Progenitor cell of endocrine pancreas (in vitro differentiated cells): ENCODE measurements at places on chromosomes 1 and 21.

DNA sequence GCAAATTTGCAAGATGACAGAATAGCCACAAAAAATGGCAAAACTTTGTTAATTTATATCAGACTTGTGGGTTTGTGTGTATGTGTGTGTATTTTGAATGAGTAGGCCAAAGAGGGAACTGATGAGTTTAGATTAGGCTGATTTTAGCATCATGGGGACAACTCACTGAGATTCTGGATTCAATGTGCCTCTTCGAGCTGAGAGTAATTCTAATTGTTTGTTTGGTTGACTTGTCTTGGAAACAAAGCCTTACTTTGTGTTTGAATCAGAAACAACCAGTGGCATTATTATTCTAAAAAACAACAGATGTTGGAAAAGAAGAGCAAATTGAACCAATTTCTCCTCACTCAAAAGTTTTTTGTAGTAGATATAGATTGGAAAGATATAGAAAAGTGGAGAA, 40.5 kb upstream of the C21orf91 start:
- DNase-seq = no peak

GRCh38 chr21:21730512-21730911, 732.3 kb downstream of the NCAM2 start:
- DNase-seq = no peak

GRCh38 chr1:173294843-173295242, 87.7 kb upstream of the TNFSF4 start:
- DNase-seq = no peak

GRCh38 chr1:111145542-111145941, 5.5 kb downstream of the CEPT1 start:
- DNase-seq = no peak

GRCh38 chr1:997993-998744, 1.7 kb downstream of the HES4 start:
- DNase-seq = peak; percentile 44

DNA sequence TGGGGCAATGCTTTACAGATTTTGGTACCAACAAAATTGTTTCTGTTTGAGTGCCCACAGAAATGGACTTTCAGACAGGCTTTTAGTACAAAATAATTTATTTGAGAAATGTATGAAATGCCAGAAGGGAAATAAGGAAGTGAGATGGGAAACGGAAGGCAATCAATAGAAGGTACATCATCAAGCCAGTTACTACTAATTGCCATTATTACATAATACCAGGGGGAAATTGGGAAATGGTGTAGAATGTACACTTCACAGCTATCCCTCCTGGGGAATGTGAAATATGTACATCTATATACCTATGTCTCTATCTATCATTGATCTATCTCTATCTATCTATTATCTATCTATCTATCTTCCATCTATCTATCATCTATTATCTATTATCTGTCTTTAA, 264.6 kb upstream of the B3GALT2 start:
- no peak for DNase-seq

DNA sequence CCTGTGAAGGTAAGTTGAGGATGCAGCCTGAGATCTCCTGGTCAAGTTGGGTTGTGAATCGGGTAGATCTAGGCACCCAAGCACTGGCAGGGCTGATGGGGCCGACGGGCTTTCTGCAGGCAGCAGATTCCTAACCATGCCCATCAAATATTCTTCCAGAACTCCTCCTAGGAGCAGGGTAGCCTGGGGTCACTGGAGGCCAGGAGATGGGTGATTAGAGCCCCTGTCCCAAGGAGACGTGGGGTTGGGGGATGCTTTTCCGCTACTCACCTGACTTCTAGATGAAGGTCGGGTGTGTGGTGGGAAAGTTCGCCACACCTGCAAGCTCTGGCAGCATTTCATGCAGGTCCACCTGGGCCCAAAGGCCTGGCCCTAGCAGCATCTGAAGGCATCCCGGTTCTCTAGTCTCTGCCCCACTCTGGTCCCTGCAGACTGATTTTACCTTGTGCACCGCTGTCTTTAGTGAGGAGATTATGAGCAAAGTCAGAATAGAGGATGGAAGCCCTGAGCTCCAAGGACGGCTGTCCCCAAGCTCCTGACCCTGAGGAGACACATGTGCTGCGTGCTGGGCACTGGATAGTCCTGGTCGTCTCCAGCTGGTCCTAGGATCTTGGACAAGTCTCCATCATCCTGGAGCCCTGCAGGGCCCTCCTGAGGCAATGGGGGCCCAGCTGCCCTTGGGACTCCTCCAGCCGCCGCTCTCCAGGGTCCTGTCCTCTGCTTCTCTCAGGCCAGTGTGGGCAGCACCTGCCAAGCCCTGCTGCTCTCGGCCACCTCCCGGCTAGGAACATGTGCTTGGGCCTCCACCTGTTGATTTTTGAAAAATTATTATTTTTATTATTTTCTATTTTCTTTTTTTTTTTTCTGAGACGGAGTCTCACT, 21.8 kb upstream of the C2CD2 start:
- DNase-seq = no peak

DNA sequence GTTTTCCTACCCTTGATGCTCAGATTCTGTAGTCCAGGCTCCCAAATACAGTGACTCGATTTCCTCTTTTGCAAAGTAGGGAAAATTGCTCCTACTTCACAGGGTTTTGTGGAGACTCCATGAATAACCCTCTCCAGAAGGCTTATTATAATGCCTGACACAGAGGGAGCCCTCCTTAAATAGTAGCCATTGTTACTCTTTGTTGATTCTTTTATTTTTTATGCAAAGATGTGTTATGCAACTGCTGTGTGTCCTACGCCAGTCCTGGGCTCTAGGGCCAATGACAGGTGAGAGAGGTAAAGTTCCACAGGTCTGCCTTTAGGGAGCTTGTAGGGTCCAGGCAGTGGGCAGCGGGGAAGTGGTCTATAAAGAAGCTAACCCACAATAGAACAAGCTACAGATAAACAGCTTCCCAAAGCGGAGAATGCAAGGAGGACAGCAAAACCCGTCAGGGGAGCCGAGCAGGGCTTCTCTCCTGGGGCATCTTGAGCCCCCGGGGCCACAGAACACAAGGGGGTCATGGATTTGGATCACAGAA, 1.5 kb downstream of the AADACL3 start:
- DNase-seq = no peak

DNA sequence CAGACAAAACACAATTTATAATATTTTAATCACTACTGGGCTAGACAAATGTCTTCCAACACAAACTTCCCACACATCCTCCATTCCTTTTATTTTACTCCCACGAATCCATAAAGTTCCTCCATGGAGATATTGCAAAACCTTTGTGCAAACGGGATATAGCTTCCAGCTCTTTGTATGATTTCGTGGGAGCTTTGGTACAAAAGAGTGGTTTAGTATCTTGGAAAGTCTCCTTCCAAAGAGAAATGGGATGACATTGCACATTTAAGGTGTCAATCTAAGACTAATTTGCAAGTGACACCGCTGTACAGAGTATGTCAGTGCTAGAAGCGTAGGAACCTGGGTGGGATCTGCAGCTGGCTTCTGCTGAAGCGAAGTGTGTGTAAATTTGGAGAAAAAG, 455.2 kb upstream of the RUNX1 start:
- DNase-seq = no peak

GRCh38 chr1:185338719-185339622, 21.9 kb upstream of the IVNS1ABP start:
- DNase-seq = no peak

GRCh38 chr1:225961659-225962439, 20.8 kb upstream of the LEFTY2 start:
- no peak for DNase-seq

DNA sequence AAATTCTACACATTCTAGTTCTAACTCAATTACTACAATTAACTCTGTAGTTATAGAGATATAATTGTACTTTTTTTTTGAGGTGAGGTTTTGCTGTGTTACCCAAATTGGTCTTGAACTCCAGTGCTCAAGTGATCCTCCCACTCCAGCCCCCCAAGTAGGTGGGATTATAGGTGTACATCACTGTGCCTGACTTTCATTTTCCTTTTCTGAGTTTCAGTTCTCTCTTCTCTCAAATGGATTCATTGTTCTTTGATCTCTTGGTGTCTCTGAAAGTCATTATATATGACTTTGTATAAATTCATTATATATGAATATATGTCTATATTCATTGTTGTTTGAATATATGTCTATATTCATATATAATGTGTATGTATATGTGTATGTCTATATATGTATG, 74.0 kb upstream of the GALNT2 start:
- DNase-seq = no peak

DNA sequence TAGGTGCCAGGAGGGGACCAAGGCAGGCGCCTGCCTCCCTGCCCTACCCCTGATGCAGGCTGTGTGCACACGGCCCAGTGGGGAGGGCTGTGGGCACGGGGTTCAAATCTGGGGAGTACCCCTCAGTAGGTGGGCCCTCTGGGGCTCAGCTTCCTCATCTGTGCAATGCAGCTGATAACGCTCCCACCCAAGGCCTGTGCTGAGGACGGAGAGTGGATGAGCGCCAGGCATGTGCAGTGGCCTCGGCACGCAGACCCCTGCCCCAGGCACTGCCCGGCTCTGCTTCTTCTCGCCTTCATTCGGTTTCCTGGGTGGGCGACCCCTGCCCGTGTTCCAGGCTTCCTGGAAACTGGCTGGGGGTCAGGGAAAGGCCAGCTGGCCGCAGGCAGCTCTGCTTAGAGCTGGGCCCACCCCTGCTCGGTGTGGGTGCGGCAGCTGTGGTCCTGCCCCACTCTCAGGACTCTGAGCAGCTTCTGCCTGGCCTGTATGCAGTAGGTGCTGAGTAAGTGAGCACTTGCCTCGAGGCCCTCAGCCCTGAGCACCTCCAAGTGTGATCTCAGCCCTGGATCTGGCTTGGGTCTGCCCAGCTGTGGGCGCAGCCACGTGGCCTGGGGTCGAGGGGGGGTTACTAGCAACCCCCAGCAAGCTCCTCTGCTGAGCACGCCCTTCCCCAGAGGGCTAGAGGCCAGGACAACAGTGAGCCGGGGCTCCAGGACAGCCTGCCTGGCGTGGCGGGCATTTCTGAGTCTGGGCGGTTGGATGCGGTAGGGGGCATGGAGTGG, 11.9 kb upstream of the TNFRSF14 start:
- no peak for DNase-seq

- DNase-seq = no peak
Observed at GRCh38 chr1:1168451-1169411, 4.9 kb upstream of the TTLL10 start.
